ENCODE measurements at places on chromosomes 12 and 14. TPM values are rescaled to one million over a fixed set of nuclear protein-coding genes. Genes with fewer than 3 reads are reported as not detected.

The C2CD5 gene
- total RNA-seq, result 20.1 TPM

DNA sequence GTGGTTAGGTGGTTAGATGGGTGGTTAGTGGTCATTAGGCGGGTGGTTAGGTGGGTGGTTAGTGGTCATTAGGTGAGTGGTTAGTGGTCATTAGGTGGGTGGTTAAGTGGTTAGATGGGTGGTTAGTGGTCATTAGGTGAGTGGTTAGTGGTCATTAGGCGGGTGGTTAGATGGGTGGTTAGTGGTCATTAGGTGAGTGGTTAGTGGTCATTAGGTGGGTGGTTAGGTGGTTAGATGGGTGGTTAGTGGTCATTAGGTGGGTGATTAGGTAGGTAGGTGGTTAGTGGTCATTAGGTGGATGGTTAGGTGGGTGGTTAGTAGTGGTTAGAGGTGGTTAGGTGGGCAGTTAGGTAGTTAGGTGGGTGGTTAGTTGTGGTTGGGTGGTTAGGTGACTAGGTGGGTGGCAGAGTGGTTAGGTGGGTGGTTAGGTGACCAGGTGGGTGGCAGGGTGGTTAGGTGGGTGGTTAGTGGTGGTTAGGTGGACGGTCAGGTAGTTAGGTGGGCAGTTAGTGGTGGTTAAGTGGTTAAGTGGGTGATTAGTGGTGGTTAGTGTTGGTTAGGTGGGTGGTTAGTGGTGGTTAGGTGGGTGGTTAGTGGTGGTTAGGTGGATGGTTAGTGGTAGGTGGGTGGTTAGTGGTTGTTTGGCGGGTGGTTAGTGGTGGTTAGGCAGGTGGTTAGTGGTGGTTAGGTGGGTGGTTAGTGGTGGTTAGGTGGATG is 8.0 kb upstream of the TMEM119 start:
- no peak for DNase-seq

- DNase-seq, result peak; percentile 45
Measured at GRCh38 chr12:8696442-8697090, 1.2 kb upstream of the RIMKLB start.

DNA sequence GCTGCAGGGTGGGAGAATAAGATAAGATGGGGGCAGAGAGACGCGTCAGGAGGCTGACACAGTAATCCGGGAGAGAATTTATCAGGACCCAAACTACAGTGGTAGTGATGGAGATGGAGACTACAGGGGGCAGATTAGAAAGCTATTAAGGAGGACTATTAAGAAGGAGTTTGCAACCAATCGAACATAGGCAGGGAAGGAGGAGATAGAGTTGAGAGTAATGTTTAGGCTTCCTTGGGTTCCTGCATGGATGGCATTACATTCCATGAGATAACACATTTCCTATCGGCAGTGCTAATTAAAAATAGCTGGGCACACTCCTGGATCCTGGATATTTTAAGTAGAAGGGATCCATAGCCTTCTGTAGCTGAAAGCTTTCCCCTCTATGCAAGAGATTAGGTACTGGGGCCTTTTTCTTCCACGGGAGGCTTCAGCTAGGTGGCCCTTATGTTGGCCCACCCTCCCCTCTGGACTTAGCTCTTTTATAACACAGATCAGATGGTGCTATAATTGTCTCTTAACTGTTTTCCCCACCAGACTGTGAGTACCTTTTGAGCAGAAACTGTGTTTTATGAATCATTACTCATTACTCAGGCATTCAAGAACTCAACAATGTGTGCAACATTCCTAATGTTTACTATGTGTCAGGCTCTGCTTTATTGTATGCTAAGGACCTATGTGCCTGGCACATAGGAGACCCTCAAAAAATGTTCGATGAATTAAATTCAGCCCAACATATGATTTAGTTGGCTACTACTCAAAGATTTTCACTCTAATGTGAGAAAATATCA is 113.0 kb downstream of the RMST start:
- no peak for DNase-seq

GRCh38 chr12:90839346-90839745 is 115.6 kb downstream of the CCER1 start:
- DNase-seq, result no peak

GRCh38 chr14:90692826-90693225 is 123.4 kb downstream of the TTC7B start:
- no peak for DNase-seq

The ZNF84 gene
- 12.1 TPM for total RNA-seq

The CCDC177 gene
- total RNA-seq, result 0.17 TPM

DNA sequence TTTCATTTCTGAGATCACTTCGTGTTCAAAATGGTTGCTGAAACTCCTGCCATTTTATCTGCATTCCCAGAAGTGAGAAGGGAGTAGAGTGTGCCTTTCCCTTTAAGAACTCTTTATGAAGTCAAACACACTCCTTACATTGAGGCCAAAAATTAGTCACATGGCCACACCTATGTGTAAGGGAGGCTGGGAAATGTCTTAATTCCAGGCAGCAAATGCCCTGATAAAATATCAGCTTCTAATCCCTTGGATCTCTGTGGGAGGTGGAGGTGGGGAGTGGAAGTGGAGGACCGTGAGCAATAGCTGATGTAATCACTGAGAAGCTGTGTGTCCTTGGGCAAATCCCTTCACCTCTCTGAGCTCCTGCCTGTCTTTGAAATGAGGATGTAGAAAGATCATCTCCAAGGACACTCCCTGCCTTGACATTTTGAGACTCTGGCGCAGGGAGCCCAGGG is 22.7 kb upstream of the ANKRD9 start:
- no peak for DNase-seq
